ENCODE measurements at places on chromosomes 13 and 19. TPM values are rescaled to one million over a fixed set of nuclear protein-coding genes. Genes with fewer than 3 reads are reported as not detected.

DNA sequence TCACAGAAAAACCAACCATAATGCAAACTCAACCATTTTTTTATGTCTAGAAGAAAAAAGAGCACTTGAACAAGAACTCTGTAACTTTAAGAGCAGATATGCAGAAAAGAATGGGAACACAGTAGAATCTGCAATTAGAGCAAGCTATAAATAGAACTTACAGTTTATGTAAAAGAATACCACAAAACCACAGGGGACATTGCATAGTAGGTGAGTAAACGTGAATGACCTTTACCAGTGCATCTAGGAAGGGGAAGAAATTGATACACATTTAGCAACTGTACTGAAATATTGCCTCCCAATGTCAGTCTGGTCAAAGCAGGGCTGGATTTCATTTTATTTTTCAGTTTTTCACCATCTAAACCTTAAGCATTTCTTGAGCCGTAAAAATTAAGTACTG is 242.2 kb upstream of the EDNRB start:
- DNase-seq, result no peak

- DNase-seq, result no peak
Observed at GRCh38 chr13:43657485-43657884, 129.3 kb downstream of the ENOX1 start.

DNA sequence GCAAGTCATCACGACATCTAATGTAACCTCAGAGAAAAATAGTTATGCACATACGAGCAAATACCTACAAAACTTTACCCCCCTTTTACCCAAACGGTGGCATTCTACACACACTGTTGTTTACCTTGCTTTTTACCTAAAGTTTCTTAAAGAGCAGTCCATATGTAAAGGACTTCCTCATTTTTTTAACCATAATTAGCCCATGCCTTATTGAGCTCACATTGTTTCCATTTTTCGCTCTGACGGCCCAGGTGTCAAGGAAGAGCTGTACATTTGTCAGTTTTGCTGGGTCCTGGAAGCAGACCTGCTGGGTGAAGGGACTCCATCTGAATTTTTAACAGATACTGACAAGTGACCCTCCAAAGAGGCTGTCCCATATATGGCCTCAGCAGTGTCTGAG is 89.4 kb downstream of the STK24 start:
- DNase-seq, result no peak

DNA sequence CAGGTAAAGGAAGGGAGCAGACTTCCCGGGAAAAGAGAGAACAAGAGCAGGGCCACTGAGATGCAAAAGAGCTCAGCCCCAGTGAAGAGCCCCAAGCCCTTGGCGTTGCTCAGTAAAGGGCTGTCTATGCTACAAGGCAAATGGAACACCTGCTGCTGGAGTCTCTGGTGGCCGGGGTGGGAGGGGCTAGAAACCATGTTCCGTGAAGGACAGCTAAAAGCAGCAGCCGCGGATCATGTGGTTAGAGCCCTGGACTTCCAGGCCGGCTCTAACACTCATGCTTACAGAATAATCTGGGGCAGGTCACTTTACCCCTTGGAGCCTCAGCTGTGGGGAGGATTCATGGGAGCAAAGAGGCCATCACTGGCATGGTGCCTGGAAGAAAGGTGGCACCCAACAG is 17.8 kb downstream of the POU2F2 start:
- DNase-seq, result no peak

GRCh38 chr13:45950386-45951000 is 98.9 kb upstream of the SIAH3 start:
- no peak for DNase-seq

The FGF22 gene
- 0.39 TPM for polyA plus RNA-seq

The KLK11 gene
- polyA plus RNA-seq, result 2.2 TPM

The CFD gene
- polyA plus RNA-seq, result 11.6 TPM

The ANGPTL8 gene
- 1.2 TPM for polyA plus RNA-seq

The SHISA7 gene
- polyA plus RNA-seq, result 0.23 TPM

Measured in left lung (tissue), 14 donors.